ENCODE measurements at places on chromosomes 5 and 9.

DNA sequence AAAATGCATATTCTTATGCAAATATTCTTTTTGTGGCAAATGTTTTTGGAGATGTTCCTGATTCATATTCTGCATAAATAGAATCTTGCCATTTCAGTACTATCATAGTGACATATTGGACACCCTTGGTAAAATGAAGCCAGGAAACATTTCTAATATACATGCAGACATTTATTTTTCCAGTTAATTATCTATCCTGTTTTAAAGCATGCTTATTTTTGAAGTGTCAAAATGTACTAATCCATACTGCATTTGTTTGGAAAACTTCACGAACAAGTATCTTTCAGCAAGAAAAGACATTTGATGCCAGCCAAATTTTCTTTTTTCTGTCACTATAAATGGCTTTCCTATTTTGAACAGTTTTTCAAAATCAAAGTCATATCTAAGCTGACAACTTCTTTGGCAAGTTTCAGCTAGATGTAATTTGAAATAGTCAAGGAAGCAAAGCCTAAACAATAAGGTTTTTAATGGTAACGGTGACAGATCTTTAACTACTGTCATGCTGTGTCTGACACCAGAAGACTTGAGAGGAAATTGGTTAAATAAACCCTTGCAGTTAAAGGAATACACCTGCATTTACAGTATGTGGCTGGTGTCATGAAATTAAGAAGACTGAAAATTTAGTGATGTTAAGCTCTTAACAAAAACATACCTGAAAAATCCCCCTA lies 284.3 kb downstream of the TLE1 start:
- DNase-seq: no peak

DNA sequence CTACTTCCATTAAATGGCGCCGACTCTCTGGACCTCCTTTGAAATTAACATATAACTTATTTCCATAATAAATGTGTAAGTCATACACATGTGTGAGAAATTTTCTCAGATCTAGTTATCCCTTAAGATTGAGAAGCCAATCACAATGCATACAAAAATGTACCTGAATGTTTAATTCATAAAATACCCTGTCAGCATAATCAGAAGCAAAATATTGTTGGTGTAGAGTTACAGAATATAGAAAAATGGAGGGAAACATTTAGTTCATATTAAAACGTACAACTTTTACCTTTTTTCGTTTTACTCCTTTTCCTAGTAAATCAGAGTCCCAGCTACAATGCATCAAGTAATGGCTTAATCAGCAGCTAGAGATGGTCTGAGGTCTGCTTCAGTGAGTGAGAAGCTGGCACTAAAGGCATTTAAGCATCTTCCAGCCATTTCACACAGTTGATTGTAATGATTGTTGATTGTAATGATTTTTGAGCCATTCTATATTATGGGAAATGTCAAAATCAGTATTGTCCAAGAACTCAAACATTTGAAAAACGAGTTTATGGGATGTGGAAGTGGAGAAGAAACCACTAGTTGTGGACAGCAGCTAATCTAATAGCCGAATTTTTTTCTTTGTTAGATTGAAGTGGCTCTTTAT lies 81.8 kb downstream of the ANXA1 start:
- no peak for DNase-seq

GRCh38 chr9:120177121-120177520 lies 402.8 kb downstream of the CDK5RAP2 start:
- no peak for DNase-seq

GRCh38 chr5:172417983-172418630 lies 36.2 kb downstream of the SH3PXD2B start:
- DNase-seq: peak; percentile 87

DNA sequence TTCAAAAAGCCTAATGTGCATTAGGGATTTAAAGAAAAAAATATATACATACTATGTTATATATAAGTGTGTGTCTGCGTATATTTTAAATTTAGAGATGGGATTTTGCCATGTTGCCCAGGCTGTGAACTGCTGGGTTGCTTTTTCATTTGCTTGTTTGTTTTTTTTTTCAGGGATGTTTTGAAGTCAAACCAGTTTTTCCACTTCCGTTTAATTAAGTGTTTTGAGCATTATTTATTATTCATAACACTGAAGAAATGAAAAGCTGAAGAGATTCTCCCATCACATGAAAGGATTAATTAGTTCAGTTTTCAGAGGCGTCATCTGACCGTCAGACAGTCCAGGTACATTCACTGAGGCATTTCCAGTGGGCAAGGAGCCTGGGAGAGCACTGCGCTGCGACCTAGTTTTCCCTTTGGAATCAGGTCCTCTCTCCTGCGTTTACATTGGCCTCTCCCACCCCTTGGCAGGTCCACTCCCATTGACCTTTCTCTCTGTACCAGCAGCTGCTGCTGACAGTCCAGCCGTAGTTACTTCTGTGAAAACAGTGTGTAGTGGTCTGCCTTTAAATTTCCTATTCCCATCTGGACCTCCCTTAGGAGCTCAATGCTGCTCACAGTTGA lies 26.0 kb downstream of the ARRDC3 start:
- DNase-seq: no peak

DNA sequence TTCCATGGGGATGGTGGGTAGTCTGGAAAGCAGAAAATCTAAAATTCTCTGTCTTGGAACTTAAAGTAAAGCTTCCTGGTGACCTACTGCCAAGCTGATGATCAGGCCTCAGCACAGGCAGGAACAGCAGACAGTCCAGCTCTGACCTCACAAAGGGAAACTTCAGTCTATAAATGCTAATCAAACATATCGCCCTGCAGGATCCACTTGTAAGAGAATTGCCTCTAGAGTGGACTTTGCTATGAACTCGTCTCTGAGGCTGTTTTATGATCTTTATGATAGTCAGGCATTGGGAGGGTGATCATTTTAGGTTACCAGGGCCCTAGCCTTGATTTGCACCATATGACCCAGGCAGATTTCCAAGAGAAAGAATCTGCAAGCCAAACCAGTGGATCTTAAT lies 67.6 kb upstream of the SELENOP start:
- no peak for DNase-seq

DNA sequence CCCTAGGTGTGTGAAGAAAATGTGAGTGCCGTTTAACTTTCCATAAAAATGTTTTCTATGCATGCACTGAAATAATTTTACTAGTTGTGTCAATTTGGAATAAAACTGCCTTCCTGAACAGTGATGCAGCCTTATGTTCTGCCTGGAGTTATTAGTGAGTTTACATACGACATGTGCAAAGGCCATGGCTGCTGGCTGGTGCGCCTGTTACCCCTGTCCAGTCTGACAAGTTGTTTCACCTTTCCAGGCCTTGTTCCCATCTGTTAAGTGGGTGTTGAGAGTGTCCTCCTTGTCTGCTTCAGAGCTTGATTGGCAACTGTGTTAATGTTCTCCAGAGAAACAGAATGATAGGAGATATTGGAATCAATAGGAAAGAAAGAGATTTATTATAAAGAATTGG lies 60.6 kb downstream of the TJP2 start:
- no peak for DNase-seq

- DNase-seq: no peak
Observed at GRCh38 chr5:134371834-134372340, 518 bp downstream of the UBE2B start.

- no peak for DNase-seq
Observed at GRCh38 chr9:117403403-117403811, 11.4 kb downstream of the ASTN2 start.

- no peak for DNase-seq
Observed at GRCh38 chr5:14561741-14562140, 19.9 kb upstream of the OTULINL start.

DNA sequence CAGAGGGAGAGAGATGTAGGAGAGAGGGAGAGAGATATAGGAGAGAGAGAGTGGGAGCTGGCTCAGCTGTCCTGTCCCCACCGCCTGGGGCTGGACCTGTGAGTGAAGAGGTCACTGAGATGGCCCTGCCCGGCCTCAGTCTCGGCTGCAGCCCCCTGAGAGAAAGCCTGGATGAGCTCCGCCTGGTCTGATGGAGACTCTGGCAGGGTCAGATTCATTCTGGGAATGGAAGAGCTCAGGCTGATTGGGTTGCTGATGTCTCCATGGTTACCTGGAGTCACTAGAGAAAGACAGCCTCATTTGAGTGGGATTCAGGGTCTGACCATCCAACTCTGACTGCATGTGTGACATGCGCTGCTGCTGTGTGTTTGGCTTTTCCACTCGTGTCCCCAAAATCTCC lies 27.1 kb upstream of the SEMA4D start:
- no peak for DNase-seq

DNA sequence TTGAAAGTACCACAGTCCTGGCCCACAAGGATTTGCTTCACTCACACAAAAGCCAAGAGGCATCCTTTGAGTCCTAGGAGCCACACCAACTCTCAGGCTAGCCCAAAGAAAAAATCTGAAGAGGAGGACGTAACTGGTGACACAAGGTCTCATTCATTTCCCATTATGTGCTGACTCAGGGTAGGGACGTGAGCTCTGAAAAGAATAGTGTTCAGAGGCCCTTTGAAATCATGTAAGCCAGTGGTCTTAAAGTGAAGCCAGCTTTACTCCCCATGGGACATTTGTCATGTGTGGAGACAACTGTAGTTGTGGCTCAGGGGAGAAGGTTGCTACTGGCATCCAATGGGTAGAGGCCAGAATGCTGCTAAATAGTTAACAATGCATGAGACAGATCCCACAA lies 332.4 kb downstream of the KCTD16 start:
- DNase-seq: no peak

DNA sequence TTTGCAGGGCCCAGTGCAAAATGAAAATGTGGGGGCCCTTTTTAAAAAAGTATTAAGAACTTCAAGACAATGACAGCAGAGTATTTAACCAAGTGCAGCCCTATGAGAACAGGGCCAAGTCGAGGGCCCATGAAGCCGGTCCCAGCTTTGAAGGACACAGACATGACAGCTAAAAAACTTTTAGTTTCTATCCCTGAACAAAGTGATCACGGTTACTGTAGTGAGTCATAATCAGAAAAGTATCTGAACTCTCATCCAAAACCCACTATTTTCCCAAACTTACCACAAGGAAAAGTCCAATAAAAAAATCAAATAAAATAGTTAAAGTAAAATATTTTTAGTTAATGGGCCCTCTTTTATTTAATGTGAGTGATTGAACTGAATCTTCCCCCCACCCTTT lies 126.0 kb downstream of the MEF2C start:
- DNase-seq: no peak

DNA sequence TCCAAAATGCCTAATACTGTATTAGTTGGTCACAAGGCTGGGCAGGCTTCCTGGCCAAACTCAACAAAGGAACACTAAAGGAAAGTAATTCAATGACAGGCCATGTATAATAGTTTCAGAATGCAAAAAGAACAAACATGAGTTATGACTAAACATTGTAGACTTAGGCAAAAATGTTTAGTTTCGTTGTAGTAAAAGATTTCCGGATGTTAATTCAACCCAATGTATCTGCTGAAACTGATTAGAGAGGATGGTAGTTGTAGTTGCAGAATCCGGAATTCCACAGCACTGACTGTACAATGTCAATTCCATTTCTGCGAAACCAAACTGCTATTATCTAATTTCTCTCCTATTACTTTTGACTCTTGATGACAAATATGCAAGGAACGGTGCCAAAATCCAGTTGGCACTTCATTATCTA lies 117.9 kb upstream of the FST start:
- peak; percentile 95 for DNase-seq

- no peak for DNase-seq
Observed at GRCh38 chr5:9498541-9499497, 47.1 kb downstream of the SEMA5A start.

DNA sequence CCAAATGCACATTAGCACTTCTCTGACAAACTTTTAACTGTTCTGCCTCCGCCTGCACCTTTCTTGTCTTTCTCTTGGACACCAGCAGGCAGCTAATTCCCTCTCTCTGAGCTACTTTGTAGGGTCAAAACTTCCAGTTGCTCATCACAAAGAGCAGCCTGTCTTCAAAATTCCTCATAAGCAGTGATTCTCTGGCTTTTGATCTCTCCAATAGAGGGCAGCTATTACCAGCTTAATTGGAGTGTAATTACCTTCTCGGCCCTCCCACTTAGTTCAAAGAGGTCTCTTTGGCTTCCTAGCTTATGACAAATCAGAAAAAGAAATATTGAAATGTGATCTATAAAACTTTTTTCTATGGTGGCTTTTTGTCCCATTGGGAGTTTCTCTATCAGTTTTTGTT lies 43.6 kb upstream of the RAD23B start:
- no peak for DNase-seq

DNA sequence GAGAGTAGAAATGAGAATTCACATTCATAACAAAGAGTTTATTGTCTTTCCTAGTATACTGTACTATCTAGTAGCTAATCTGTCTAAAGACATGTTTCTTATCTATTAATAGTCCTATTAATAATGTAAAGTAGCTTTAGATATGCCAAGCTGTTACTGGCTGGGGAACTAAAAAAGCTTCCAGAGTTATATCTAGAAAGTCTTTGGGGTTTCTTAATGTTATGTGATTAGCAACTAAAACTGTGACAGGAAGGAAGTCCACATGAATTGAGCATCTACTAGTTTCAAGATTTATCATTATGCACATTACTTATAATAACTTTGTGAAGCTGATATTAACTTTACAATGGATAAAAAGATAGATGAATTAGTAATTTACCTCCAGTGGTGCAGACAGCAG lies 122.7 kb upstream of the CDKN2B start:
- no peak for DNase-seq

- DNase-seq: no peak
Observed at GRCh38 chr5:160317434-160317833, 5.1 kb upstream of the CCNJL start.

DNA sequence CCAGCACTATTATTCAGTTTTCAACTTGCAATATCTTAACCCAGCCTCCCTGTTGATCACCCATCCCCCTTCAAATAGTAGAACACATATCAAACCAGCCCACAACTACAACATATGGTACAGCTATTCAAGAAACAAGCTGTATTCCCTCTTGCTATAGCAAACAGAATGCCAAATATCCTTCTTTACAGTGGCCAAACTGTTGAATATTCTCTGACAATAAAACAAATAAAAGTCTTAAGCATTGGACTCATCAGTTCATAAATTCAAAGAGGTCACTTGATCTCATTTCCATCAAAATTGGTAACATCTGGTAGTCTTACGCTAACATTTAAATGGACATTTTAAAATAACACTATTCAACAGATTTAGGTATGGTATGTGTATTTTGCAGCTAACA lies 350.8 kb downstream of the EFNA5 start:
- no peak for DNase-seq

DNA sequence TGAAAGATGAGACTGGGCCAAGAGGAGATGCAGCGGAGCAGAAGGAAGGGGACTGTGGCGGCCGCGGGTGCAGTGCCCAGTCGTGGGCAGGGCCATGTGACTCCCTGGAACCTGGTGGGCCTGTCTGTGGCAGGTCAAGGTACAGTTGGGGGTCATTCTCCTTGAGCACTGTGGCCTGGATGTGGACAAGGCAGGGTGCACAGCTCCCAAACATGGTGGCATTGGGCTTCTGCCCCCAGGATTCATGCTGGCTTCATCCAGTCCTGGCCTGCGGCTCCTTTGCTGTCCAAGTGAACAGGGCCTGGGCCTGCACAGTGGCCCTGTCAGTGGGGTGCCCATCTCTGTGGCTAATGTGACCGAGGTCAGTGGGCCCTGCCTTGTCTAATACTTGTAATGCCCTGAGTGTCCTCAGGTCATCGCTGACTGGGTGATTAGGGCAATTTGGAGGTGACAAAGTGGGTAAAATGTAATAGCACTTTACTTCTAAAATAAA lies 39.9 kb downstream of the CEP72 start:
- no peak for DNase-seq

GRCh38 chr9:101054657-101055056 lies 26.1 kb downstream of the PLPPR1 start:
- no peak for DNase-seq

- no peak for DNase-seq
Observed at GRCh38 chr9:33166231-33167083, 679 bp downstream of the B4GALT1 start.

- no peak for DNase-seq
Observed at GRCh38 chr9:125239631-125240597, 1.2 kb downstream of the HSPA5 start.
